ENCODE measurements at places on chromosomes 6 and 20.

DNA sequence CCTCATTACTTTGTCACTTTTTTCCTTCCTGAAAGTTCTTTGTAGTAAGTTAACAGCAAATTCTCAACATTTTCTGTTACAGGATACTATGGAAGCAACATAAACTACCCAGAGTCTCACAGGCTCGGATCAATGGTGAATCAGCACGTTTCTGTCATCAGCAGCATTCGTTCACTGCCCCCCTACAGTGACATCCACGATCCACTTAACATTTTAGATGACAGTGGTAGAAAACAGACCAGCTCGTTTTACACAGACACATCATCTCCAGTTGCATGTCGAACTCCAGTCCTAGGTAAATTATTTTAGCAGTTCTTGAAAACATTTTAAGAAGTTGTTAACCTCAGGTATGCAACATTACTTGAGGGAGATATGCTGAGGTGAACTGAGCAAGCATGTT, 51.6 kb downstream of the RFX6 start:
- DNase-seq: no peak

DNA sequence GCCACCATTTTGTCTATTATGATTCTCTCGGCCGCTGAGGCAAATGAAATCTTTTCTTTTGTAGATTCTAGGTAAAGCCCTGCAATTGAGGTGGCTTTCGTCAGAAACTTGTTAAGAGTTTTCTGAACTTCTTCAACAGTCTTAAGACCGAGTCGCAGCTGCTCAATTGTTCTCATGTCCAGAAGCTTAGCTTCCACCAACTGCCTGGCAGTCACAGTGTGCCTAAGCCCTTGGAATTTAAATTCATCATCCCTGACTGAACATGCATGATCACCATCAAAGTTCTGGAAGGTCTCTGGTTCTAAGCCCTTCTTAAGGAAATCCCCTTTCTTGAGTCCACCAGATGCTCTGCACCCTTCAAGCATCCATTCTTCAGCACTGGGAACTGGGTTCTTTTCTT, 25.7 kb downstream of the DST start:
- DNase-seq: no peak

GRCh38 chr6:91683240-91683639, 1096.4 kb upstream of the MAP3K7 start:
- no peak for DNase-seq

GRCh38 chr6:30325150-30325872, 1.4 kb upstream of the TRIM39 start:
- peak; percentile 20 for DNase-seq

DNA sequence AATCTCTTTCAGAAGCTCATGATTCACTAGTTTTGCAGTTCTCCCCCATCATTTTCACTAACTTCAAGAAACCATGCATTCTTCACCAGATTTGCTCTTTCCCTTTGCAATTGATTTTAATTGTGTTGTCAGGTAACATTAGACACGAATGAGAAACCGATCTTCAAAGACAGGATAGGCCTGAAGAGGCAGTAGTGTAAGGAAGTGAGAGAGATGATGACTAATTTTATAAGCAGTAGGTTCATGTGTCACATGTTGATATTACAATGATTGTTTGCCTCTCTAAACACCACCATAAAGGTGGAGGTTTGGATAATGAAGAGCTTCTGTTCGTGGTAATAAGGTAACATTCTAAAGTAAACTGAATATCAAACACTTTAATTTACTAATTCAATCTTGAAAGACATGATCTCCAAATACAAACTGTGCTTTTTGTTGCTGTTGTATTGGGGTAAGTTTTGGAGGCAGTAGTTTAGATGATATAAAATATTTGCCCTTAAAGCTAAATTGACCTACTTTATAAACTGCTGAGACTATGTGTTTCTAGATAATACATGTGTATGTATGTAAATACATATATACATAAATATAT, 207.2 kb downstream of the PHACTR1 start:
- no peak for DNase-seq

DNA sequence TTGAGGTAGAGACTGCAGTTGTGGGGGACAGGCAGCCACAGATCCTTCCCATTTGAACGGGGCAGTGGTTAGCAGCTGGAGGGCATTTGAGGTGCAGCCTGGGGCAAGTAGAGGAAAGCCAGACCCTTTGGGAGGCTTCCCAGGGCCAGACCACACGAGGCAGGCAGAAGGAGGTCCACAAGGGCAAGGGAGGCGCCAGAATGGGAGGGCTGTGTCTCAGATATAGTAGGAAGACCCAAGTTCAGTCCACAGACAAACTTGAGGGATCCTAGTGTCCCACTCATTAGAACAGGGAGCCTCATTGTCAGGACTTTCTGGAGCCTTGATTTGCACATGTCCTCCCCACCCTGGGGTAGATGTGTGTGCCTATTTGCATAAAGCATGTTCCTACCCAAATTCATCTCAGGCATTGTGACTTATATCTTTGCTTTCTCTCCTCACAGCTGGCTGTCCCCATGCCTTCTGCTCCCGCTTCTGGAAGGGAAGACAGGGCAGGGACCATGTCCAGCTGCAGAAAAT, 166.0 kb downstream of the VEGFA start:
- no peak for DNase-seq

- no peak for DNase-seq
Observed at GRCh38 chr6:140319209-140319608, 944.8 kb upstream of the CITED2 start.

- no peak for DNase-seq
Observed at GRCh38 chr6:55141611-55142010, 32.7 kb upstream of the HCRTR2 start.

- DNase-seq: no peak
Observed at GRCh38 chr6:6781172-6781872, 192.8 kb downstream of the LY86 start.

DNA sequence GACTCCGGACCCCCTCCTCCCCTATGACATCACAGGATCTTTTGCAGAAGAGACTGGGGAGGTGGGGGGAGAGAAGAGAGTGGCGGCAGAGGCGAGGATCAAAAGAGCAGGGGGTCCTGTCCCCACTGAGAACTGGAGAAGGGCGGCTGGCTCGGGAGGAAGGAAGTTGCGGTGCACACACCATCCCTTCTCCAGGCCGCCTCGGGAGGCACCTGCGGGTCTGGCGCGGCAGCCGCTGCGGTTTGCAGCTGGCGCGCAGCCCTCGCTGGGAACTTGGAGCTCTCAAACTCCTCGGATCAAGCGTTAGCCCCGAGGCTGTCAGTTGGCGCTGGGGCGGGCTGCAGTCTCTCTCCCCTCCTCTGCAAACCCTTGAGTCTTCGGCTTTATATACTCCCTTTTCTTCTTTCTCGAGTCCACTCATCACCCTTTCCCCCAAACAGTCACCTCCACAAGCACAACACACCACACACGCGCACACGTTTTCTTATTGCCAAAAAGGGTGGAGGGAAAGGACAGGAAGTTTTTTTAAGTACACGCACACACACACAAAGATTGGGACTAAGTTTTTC, 180.7 kb downstream of the TBXT start:
- no peak for DNase-seq

GRCh38 chr20:42186337-42186736, 568.2 kb upstream of the CHD6 start:
- DNase-seq: no peak

DNA sequence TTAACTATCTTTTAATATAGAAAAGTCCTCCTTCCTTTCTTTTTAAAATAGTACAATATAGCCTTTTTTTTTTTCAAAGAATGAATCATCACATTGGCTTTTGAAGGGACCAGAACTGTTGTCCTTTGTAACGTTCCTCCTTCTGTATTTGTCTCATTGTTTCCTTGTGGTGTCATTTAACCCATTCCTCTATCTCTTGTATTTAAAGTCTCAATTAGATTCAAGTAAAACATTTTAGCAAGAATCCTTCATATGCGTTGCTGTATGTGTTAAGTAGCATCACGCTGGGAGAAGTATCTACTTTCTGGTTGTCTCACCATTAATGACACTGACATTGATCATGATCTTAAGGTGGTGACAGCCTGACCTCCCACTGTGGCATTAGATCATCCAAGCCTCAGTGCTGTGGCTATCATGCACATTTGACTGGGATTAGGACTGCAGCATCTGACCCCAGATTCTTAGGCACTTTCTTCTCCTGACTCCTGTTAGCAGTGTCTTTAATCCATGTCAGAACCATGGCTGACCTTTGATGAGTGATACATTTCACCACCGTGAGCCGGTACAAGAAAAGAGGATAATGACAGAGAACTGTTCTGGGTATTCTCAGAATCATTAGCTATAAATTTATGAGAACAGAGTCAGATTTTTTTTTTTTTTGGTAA, 67.5 kb upstream of the TFB1M start:
- no peak for DNase-seq

GRCh38 chr6:135323979-135324378, 142.9 kb downstream of the MYB start:
- DNase-seq: no peak

- DNase-seq: no peak
Observed at GRCh38 chr6:159170333-159170672, 1.1 kb downstream of the FNDC1 start.

DNA sequence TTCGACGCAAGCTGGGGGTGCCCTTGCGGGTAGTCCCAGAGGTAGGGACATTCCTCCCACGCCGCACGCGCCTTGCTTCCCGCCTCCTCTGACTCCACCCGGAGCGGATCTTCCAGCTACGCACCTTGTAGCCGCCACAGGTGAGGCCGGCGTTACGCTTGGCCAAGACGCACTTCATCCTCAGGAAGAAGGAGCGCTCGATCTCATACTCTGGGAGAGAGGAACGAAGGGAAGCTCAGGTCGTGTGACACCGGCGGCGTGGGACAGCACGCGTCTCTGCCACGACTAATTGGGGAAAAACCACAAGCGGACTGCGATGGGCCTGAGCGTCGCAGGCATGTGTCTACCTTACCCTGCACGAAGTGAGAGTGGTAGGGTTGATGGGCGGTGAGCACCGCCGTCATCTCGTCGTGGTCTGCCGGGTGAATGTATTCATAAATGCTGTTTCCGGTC, 15.5 kb downstream of the SIM1 start:
- no peak for DNase-seq

DNA sequence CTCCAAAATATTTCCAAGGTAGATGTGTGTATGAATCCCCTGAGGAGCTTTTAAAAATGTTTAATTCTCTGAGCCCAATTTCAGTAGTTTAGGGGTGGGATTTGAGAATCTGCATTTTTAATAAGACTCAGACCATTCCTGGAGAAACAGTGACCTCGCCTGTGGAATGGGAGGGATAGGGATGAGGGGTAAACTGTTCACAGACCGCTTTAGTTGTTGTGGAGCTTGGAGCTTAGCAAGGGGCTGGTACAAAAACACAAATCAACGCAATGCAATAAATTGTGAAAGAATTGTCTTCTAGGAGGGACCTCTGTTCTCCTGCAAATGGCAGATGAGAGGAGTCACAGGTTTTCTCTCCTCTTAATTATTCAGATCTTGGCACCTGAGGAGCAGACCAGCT, 239.3 kb upstream of the SULF2 start:
- no peak for DNase-seq

DNA sequence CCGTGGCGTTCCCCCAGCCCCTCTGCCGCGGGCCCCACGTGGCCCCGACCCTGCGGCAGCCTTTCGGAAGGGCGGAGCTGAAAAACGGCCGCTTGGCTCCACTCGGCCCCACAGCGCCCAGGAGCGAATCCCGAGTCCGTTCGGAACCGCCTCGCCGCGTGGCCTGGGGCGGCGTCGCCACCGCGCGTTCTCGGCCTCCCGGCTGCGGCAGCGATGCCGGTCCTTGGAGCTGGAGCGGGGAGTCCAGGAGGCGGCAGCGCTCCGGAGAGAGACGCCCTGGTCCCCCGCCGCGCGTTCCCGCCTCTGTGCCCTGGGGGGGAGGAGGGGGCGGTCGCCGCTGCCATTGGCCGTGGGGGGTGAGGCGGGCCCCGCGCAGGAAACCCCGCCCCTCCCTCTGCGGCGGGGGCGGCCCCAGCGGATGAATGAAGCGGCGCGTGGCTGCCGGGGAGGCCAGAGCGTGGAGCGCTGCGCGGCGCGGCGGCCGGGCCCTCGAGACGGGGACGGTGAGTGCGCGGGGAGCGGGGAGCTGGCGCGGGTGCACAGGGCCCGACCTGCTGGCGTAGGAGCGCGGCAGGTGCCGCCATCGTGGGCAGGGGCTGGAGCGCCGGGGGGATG, at the start of gene SLCO4A1:
TSS of gene SLCO4A1 (plus strand) at position 453 of the 615 bp plus-strand sequence. CDS start 13,952 bp downstream, outside the sequence.
- DNase-seq: peak; percentile 54

- DNase-seq: no peak
Observed at GRCh38 chr6:78614961-78615360, 252.4 kb upstream of the IRAK1BP1 start.

- no peak for DNase-seq
Observed at GRCh38 chr6:150620244-150620643, 20.6 kb downstream of the PLEKHG1 start.

- no peak for DNase-seq
Observed at GRCh38 chr6:170160628-170161611, 130.0 kb downstream of the DLL1 start.

DNA sequence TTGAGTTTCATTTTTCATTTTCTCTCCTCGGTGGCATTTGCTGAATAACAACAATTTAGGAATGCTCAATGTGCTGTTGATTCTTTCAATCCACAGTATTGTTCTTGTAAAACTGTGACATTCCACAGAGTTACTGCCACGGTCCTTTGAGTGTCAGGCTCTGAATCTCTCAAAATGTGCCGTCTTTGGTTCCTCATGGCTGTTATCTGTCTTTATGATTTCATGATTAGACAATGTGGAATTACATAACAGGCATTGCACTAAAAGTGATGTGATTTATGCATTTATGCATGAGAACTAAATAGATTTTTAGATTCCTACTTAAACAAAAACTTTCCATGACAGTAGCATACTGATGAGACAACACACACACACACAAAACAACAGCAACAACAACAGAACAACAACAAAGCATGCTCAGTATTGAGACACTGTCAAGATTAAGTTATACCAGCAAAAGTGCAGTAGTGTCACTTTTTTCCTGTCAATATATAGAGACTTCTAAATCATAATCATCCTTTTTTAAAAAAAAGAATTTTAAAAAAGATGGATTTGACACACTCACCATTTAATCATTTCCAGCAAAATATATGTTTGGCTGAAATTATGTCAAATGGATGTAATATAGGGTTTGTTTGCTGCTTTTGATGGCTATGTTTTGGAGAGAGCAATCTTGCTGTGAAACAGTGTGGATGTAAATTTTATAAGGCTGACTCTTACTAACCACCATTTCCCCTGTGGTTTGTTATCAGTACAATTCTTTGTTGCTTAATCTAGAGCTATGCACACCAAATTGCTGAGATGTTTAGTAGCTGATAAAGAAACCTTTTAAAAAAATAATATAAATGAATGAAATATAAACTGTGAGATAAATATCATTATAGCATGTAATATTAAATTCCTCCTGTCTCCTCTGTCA, 88.1 kb downstream of the SNAP25 start:
- no peak for DNase-seq

GRCh38 chr20:21014528-21014927, 91.6 kb downstream of the LINC00237 start:
- no peak for DNase-seq

GRCh38 chr6:150767571-150768018, 97.9 kb upstream of the MTHFD1L start:
- no peak for DNase-seq
